ENCODE measurements at places on chromosomes 2 and 18.

GRCh38 chr2:79729532-79729931 is 216.7 kb downstream of the CTNNA2 start:
- no peak for DNase-seq

DNA sequence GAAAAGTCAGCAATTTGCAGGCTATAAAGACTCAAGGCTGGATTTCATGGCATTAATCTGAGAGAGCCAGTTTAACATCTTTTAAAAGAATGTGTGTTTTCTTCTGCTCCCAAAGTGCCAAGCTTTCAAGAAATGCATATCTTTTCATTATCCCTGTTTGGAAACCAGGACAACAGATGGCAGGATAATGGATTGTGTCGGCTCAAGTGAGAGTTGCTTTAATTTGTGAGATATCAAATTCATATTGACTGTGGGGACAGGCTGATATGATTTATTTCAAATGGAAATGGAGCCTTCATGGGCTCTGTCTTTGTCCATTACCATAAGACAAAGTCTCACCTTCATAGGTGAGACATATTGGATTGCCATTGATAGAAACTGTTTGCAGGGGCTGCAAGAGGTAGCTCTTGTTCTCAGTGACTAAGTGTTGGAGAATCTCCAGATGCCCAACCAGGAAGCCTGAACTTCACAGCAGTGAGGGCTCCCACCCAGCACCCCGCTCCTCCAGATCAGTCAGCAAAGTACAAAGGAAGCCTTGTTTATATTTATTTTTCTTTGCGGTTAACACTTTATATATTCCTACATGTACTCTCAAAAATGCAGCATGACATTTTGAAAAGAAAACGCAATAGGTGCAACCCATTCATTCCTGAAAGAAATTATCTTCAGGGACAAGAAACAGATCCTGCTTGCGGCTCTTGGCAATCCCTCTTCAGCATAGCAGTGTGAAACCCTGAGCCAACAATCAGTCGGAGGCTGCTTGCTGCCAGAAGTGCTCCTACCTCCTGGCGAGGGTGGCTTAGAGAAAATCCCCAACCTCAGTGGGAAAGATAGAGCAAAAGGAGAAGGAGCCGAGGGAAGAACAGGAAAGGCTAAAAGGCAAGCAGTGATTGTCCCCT is 65.8 kb upstream of the ATL2 start:
- DNase-seq: no peak

GRCh38 chr2:54523324-54523959 is 67.3 kb downstream of the SPTBN1 start:
- DNase-seq: no peak

DNA sequence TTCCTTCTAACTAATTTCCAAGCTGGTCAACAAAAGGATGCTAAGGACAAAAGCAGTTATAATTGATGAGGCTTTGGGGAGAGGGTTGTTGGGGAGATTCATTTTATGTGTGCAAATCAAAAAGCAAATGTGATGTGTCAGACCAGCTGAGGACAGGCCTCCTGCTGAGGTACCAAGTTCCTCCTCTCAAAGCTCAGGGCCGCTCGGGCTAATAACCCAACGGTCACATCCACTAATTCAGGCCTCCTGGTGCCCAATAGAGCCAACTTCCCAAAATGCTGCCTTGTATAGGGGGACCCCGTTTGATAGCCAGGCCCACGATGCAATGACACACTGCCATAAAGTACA is 88.6 kb upstream of the RTN4 start:
- no peak for DNase-seq

DNA sequence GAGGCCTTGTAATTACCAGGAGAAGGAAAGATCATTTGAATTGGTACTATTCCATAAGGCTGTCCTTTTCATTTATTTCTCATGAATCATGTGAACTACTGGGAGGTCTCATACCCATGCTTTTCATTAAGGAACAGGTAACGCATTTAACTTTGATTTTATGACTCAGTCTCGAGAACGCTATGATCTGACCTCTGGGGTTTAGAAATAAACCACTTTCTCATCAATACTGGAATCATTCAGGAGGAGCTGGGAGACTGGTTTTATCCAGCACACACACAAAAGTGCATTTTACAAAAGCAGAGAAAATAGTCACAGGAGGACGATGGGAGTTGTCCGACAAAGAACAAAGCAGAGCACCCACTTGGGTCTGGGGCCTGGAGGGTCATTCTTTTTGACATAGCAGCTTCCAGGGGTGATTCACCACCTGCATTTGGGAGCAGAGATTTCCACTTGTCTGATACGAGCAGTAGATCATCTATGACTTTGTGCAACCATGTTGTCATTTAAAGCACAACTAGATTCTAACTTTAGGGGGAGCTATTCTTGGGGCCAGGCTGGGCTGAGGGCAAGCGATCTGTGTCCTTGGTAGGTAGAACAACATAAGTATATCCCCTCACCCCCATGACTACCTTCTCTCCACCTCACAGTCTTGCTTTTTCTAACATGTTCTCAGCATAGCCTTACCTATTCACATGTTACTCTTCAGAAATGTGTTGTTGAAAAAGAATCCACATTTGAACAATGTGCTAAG is 95.9 kb upstream of the SCG2 start:
- DNase-seq: no peak

- DNase-seq: no peak
These were observed 30.6 kb downstream of the HJURP start for GRCh38 chr2:233823731-233824121.

DNA sequence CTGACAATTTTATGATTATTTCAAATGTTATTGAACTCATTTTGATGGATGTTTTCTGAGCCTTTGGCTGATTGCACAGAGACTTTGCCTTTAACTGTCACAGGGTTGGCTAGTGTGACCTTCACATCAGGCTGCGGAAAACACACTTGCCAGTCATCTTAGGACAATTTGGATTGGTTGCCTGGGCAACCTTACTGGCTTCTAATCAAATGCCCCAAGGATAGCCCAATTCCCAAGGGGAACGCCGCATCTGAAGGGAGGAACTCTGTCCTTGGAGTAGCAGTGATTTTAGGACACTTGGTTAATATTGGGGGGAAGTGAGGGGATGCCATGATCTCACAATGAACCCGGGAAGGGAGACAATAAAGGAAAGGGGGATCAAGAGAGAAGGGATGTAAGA is 29.5 kb downstream of the OSBPL6 start:
- no peak for DNase-seq

- no peak for DNase-seq
These were observed 20.3 kb upstream of the AGFG1 start for GRCh38 chr2:227451655-227451992.

- DNase-seq: no peak
These were observed 11.7 kb upstream of the GRHL1 start for GRCh38 chr2:9939587-9940485.

- no peak for DNase-seq
These were observed 448.7 kb upstream of the HNRNPA3 start for GRCh38 chr2:176763851-176764404.

- DNase-seq: no peak
These were observed 459.8 kb upstream of the SLC14A2 start for GRCh38 chr18:45155526-45155925.

DNA sequence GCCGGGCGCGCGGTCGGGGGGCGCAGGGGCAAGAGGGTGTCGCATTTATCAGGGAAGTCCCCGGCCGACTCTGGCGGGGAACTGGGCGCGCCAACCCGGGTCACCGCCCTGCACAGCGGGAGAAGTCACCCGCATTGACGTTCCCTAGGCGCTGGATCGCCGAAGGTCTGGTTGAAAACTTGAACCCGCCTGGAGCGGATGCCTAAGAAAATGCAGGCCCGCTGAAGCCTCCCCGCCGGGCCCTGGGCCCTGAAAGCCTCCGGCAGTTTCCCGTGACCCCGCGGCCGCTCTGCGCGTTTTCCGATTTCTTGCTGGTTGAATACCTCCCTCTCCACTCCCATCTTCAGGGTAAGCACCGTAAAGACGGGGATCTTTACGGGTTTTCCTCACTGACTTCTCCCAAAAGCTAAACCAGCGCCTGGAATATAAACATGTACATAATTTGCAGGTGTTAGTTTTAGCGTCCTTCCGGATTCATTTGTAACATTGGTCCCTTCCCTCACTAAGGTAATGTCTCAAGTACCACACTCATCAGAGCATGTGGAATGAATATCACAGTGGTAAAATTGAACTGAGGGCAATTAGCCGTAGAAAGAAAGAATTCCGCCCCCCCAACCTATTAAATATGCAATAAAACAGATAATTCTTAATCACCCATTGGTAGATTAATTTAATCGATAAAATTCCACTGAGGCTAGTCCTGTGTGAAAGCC is 675 bp upstream of the SPIRE1 start:
- no peak for DNase-seq

DNA sequence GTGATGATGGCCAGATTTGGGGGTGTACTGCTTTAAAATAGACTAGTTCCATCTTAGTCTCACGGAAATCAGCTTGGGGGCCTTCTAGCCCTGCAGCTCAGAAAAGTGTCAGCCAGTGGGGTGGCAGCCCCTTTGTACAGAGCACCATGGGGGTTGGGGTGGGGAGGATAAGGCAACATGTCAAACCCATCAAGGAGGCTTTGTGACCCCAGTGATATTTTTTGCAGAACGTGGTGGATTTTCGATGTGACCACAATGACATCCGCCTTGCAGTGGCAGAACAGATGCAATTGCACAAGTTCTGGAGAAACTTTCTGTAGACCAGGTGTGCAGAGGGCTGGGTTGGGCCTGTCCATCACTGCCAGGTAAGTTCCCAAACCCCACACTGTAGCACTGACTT is 3.0 kb upstream of the CD8A start:
- no peak for DNase-seq

DNA sequence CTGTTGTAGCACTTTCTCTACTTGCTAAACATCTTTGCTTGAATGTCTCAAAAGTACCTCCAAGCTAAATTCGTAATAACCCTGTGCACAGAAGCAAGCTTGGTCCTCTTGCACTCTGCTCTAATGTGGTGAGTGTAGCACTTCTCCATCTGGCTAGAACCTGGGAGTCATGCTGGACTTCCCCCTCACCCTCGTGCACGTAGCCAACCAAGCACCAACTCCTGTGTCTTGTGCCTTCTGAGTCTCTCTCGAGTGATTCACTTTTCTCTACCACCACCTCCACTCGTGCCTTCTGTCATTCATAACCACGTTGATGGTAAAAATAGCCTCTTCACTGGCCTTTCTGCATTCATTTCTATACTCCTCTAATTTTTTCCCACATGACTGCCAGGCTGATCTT is 91.9 kb upstream of the KCNE4 start:
- DNase-seq: no peak

GRCh38 chr18:74278058-74278457 is 13.7 kb downstream of the CYB5A start:
- no peak for DNase-seq

DNA sequence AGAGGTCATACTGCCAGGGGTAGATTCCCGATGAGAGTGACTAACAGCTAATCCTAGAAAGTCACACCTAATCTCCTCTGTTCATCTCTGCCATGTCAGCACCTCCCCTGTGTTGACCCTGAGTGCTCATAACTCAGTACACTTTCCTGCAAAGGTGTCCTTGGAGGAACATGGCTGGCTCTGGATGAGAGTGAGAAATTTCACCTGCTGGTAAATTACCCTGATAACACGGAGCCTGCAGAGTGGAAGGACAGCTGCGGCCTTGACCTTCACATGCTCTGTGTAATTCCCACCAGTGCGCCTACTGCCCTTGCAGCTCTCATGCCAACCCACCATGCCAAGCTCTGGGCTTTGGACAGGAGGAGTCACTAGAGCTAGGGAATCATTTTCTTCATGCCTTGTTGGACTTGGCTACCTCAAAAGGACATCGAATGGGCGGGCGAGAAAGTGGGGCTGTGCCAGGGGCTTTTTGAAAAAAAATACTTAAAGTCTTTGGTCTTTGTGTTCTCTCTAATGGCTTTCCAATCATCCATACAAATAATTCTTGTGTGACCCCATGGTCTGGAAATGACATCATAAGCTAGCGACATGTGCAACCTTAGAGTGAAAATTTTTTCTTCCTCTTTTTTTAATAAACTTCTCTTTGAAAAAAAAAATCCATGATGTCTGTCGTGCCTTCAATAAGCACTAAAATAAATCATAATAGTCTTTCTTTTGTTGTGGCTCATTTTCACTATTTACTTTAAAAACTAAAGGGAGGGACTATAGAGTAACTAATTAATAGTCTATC is 319.9 kb downstream of the MYCN start:
- no peak for DNase-seq

- no peak for DNase-seq
These were observed 44.3 kb upstream of the FBXO11 start for GRCh38 chr2:47950340-47951301.

- DNase-seq: no peak
These were observed 274.1 kb downstream of the AFF3 start for GRCh38 chr2:99868260-99868659.

GRCh38 chr2:195622966-195623365 is 34.1 kb upstream of the SLC39A10 start:
- DNase-seq: no peak

DNA sequence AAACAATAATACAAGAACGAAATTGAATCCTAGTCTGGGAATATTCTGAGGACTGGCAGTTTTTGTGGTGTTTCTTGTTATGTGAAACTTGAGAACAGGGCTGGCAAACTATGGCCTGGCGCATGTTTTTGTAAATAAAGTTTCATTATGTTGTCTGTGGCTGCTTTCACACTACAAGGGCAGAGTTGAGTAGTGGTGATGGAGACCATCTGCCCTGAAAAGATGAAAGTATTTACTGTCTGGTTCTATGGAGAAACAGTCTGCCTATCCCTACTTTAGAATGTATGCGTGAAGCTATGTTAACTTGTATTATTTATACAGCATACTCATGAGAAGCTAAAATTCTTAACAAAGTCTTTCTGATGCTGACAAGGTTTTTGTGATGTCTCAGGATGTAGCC is 351.9 kb downstream of the LRRTM1 start:
- no peak for DNase-seq

DNA sequence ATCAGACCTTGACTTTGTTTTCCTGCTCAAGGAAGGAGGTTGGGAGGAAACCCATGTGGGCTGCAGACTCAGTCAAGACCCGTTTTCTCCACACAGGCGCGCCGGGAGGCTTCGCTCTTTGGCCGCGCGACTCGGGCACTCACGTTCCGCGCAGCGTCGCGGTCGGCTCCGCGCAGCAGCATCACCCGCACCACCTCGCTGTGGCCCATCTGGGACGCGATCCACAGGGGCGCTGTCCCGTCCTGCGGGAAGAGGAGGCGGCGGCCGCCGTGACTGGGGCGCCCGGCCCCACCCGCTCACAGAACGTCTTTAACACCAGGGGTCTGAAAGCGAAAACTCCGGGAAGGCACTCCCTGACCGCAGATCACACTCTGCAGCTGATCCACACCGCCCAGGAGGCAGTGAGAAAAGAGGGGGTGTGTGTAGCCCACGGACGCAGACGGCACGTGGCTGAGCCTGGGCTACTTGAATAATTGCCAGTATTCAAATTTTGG is 33.1 kb upstream of the NPC1 start:
- DNase-seq: no peak

Measured in GDM1 (cell line).